SW 1271 (cell line): ENCODE measurements at places on chromosomes 16 and 17.

GRCh38 chr17:45973946-45974859 is 24.8 kb upstream of the STH start:
- no peak for DNase-seq

DNA sequence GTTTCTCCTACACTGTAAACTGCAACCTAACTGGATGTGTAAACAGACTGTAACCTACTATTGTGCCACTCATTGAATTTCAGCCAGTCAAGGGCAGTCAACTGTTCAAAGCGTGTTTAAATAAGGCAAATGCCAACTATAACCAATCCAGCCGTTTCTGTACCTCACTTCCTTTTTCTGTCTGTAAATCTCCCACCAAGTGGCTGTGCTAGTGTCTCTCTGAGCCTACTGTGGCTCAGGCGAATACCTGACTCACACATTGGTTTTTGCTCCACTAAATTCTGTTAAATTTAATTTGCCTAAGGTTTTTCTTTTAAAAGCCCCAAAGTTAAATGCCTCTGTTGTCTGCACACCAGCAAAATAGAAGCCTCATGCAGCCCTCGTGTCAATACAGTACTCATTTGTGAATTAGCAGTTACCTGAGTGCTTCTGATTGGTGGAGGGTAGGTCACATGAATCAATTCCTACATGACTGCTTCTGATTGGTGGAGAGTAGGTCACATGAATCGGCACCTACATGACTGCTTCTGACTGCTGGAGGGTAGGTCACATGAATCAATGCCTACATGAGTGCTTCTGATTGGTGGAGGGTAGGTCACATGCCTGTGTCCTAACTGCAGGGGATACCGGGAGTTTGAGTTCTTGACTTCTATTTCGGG is 31.1 kb upstream of the CCR7 start:
- DNase-seq, result no peak

DNA sequence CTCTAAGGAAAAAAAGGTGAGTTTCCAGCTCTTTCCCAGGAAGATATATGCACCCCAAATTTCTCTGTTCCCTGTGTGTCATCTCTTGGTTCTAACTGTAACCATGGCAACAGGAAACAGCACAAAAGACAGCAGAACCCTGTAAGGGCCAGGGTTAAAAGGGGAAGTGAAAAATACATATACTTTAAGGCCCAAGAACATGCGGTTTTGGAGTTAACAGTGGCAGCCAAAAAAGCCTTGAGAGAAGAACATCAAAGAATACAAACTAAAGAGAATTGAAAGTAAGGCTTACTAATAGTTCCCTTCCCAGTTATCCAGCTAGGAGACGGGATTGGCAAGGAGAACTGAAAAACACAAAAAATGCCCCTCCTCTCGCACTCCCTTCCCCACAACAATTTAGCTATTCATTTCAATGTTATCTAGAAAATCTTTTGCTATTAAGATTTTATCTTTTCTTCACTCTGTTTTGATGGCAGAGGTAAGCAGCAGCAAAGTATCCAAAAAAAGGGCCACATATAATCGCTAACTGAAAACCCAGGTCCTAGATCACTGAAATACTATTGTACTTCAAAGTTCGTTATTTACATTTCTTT is 1.5 kb downstream of the SPOP start:
- peak; percentile 22 for DNase-seq

DNA sequence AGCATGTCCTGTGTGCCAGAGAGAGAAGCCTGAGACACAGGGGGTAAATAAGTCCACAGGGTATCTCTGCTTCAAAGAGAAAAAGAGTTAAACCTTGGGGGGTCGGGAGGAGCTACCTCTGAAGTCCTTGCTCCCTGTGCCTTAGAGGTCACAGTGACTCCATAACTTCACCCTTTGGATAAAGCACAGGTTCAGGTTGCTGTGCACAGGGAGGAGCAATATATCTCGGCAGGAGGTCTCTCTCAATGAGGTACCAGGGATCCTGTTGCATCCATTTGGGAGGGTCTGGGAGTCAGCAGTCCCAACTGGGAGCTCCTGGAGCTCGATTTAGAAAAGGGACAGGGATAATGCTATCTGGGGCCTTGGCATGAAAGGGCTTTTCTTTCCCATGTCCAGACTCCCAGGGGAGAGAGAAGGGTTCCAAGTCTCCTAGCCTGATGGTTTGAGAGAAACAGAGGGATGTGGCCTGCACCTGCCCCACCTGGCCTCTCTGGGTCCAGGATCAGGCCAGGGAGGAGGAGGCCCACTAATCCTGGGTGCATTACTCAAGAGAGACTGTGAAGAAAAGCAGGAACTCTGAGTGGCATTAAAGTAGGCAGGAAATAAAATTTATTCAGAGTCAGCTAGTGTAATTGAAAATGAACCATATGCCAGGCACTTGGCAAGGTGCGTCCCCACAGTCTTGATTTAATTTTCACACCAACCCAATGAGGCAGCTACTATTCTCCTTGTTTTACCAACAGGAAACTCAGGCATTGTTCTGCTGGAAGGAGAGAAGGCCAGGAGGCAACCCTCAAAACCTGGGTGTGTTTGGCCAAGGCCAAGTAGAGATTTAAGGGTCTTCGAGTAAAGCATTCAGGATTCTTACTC is 40.7 kb downstream of the CUEDC1 start:
- no peak for DNase-seq

DNA sequence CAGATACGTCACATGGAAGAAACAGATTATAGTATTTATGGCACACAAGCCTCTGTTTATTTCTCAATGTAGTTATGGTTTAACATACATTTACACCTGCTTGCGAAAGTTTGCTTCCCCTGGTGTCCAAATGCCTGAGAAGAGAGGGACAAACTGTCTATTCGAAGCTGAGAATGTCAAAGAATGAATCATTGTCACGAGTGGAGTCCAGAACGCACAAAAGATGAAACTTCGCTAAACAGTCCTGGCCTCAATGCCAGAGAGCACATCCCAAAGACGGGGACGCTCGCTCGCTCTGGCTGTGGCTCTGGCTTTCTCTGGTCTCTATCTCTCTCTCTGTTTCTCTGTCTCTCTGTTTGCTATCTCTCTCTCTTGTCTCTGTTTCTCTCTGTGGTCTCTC is 298.8 kb downstream of the FOXL1 start:
- no peak for DNase-seq

DNA sequence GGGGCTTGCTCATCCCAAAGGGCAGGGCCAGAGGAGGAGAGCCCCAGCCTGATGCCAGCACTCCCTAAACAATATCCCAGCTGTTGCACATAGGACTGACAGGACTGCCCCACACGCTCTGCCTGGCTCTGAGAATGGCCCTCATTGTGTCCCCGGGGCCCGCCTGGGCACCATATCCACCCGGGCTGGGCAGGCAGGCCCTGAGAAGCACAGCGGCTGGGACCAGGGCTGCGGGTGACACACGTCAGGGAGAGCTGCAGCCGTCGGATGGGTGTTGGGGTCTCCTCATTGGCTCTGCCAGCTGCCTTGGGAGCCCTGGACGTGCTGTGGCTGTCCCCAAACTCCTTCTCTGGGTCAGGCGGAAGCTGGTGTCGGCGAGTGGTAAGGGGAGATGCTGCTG is 4.2 kb downstream of the BCAR1 start:
- DNase-seq, result no peak

DNA sequence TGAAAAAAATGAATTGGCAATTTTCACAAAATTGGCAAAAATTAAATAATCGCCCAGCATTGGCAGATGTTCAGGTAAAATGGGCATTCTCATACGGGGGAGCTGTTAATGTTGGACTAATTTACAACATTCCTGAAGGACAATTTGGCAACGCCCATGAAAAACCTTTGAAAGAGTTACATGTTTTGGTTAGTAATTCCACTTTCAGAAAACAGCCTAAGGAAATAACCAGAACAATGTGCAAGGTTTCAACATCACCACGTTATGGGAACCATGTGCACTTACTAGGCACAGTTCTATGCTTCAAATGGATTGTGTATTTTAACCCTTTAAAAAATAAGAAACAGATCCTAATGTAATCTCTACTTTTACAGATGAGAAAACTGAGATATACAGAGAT is 62.7 kb downstream of the CDYL2 start:
- DNase-seq, result no peak

GRCh38 chr17:32917081-32917480 is 10.9 kb upstream of the TMEM98 start:
- DNase-seq, result no peak

DNA sequence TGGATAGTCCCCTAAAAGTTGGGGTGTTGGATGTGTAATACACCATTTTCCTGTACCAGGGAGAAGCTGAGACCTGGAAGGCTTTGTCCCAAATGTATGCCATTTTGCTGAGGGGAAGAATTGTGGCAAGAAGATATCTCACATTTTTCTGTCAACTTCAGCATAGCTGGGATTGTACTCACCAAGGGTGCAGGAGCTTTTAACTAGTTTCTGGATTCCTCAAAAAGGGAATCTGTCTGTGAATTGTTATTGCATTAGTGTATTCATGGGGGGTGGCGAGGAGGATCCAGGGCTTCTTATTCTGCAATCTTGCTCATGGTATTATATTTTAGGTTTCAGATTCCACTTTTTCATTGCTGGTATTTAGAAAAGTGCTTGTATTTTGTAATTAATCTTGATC is 208.2 kb upstream of the MYOCD start:
- no peak for DNase-seq

DNA sequence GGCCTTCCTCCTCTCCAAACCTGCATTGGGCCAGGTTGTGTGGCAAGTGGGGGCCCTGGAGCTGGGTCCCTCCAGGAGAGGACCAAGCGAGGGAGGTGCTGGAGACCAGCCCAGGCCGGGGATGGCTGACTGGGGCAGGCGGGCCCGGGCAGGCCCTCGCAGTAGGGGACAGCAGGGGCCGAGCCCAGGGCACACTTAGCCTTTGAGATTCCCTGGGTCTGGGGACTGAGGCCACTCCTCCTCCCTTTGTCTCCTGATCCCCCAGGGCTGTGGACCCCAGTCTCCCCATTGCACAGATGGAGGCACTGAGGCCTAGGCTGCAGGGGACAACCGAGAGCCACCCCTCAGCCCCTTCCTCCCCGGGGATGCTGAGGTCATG is 5.2 kb downstream of the FOXJ1 start:
- no peak for DNase-seq

DNA sequence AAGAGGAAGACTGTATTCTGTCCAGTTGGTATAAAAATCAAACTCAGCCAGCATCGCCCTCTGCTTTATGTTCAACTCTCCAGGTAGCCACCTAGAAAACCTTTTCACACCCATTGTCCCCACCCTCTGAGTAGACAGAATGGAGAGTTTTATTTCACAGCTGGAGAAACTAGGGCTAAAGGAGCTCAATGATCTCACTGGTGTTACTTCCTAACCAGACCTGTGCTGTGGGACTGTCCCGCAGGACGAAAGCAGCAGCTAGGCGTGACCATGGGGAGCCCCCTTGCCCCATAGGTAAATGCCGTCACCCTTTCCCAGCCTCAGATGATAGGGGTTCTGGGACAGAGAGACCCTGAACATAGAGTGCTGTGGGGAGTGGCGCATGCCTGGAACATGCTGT is 67.7 kb downstream of the CYLD start:
- no peak for DNase-seq

GRCh38 chr16:85618521-85618920 is 5.4 kb downstream of the GSE1 start:
- DNase-seq, result no peak

GRCh38 chr17:78890498-78890897 is 12.5 kb downstream of the CEP295NL start:
- no peak for DNase-seq

DNA sequence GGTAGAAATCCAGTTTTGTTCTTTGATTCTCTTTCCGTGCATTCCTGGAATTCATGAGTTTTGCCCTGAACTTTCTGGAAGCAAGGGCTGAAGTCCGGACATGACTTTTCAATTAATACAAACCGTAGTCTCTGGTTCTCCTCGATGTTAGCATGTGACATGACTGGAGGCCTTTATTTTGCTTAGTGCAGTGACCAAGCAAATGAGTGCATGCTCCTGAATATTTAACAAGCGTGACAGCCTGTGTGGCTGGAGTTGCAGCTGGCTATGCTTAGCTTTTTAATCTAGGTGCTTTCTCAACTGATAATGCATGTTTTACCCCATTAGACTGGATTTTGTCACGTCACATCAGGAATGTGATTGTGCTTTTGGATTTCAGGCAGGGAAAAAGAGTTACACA is 302.1 kb downstream of the MAP2K6 start:
- DNase-seq, result no peak

DNA sequence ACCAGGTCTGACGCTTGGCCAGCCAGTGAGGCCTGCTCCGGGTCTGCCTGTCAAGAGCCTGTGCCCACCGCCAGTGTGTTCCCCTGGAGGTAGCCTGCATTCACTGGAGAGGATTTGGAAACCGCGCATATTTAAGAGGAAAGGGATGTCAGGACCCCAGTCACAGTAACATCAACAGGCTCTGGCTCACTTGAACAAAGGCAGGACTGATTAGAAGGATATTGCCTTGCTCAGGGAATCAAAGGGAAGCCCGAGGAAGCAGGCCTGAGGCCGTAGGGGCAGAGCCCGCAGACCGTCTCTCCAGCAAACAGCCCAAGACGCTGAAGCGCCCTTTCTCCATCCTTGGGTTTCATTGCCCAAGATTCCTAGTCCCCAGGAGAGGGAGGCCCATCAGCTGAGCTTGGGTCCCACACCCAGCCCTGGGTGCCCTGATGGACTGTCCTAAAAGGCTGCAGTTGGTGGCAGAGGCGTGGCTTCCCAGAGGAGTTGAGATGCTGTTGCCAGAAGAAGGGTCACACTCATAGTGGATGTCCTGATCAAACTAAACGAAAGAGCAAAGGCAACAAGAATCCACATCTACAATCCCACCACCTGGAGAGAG is 23.2 kb downstream of the NT5M start:
- no peak for DNase-seq
